ENCODE measurements at places on chromosomes 16 and 17.

DNA sequence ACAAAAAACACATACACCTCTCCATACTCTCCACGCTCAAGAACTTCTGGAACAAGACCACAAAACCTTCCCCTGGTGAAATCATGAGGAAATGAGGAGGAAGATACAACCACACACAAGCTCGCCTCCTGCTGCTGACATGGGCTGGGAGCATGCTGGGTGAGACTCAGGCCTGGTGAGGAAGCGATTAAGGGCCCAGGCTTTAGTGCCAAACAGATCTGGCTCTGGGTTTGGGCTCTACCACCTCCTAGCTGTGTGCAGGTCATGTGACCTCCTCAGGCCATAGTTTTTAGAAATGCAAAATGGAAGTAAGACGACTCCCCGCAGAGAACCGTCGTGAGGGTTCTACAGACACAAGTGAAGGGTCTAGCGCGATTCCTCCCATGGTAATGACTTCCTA is 41.3 kb downstream of the VAC14 start:
- DNase-seq, result no peak

DNA sequence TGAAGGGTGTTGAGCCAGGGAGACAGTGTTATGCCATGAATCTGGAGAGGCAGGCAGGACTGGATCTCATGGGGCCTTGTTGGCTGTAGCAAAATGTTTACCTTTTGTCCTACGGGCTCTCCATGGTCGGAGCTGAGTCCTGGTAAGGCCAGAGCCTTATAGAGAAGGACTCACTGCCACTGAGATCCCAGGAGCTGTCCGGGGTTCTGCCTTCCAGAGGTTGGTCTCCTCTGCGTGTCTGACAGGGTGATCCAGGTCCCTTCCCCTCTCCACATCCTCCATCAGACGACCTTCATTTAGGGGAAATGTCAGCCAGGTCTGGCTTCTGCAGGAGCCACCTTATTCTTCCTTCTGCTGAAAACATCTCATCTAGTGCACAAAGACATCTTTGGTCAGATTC is 285.2 kb upstream of the N4BP1 start:
- no peak for DNase-seq

DNA sequence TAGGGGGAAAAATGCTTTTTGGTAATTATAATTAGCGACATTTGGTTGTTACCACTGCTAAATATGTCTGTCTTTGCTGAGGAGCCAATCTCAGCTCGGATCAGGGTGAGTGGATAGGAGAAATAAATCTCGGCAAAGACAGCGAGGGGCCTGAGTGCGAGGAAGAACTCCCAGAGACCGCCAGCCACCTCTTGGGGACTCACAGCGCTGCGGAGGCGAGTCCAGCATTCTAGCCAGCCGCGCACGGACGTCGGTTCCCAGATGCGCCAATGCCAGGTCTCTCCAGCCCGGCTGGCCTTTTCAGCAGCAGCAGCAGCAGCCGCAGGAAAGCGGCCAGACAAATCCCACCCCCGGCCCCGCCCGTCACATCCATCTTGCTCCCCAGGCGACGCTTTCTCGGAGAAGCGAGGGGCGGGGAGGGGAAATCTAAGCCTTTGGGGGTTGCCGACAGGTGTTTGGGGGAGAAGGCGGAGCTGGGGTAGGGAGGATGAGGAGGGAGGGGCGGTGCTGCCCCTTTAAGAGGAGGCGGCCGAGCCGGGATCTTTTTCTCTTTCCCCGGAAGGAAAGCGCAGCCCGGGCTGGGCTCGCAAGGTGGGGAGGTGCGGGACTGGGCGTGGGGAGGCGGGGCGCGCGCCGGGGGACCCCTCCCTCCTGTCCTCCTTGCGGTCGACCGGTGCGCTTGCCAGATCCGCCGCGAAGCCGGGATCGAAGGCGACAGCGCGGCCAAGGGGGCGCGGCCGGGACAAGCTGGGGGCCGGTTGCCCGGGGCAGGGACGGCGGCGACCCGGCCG is at the start of gene ITGA3:
ITGA3 (plus strand) TSS at position 685 of the 791 bp plus-strand sequence. CDS start 330 bp downstream, outside the sequence.
- DNase-seq, result peak; percentile 55

DNA sequence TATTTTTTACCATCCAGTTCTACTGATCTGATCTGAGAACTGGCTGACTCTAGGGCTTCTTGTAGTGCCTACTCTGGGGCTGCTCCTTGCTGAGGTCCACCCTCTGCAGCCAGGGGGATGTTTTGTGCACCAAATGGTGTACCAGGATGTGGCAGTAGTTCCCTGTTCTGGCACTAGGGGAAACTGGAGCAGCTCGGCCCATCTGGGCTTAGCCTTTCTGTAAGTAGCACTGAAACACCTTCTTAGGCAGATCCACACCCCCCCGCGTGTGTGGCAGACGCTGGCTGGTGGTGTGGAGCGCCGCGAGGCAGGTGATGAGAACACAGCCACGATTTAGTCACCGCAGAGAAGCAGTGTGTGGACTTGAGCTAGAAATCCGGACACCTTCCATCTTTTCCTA is 17.0 kb downstream of the DUSP14 start:
- DNase-seq, result no peak

GRCh38 chr16:14011846-14012245 is 59.3 kb upstream of the MRTFB start:
- DNase-seq, result peak; percentile 55

- no peak for DNase-seq
Observed at GRCh38 chr16:82328881-82329469, 159.0 kb upstream of the MPHOSPH6 start.
